ENCODE measurements at places on chromosomes 1 and 21.

DNA sequence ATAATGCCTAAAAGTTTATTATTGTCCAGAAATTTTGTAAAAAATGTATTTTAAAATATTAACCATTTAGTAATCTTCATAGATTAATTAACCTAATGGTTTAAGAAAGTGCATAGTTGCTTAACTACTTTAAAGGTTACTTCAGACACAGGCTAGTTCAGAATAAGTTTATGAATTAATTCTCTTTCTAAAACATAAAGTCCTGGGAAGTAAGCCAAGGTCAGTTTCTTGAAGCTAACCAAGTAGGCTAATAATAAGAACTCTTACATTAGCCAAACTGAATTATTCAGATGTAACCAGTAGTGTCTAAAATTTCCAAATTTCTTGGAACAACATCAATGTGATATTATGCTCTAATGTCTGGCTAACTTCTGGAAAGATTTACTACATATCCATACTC, 790.4 kb downstream of the NCAM2 start:
- no peak for DNase-seq

- no peak for DNase-seq
Observed at GRCh38 chr1:36087233-36088123, 1.2 kb upstream of the ADPRS start.

DNA sequence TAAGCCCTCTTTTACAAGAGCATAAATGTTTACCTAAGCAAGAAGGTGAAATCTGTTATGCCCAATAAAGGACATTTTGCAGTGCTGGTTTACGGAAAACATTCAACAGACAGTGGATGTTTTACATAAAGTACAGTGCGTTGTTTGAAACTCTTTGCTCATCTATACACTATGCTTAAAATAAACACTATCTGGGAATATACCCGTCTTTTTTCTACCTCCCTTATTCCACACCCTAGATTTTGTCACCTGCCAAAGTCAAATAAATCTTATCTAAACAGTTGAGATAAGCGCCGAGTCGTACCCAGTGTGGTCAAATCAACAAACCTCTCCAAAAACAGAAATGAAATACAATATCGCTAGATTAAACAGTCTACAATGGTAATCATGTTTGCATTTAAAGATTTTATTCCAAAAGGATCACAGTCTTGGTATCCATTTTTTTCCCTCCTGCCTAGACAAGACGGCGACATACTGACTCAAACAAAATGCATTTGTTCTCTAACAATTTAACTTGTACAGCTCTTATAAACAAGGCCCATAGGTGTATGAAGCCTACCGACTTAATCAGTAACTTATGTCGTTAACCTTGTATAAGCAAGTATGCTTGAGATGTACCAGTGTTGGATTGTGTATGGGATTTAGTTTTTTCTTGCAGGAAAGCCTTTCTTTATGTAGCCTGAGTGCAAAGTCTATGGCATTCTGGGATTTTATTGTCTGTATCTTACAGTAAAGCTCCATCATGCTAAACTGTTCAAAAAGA, 189.1 kb downstream of the FMN2 start:
- no peak for DNase-seq

GRCh38 chr1:186996816-186997215, 168.1 kb downstream of the PLA2G4A start:
- DNase-seq, result no peak

DNA sequence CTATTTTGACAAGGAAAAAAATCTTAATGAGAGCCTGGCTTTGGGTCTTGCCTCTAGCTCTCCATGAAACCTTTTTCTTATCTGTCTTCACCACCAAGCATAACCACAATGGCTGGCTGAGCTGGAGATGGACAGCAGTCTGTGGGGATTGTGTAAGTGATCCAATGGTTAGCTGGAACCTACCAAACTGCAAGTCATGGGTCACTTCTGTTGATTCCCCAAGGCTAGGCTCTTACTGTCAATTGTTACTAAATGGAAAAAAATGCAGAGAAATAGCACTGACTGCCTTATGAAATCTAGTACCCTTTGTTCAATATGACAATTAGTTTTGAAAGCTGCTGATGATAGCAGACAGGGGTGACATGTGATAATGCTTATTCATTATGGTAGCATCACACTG, 359.0 kb downstream of the ST6GALNAC3 start:
- DNase-seq, result no peak

DNA sequence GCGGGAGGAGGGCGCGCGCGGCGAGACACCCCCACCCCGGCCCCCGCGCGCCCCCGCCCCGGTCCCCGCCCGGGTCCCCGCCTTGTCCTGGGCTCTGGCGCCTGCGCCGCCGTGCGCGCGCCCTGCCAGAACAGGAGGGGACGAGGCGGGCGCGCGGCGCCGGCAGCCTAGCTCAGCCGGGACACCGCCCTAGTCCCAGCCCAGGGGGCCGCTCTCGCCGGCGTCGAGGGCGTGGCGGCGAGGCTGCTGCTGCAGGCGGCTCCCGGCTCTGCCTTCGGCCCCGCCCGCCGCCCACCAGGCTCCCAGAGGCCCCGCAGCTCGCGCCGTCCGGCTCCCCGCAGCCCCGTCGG, at the start of gene RCAN3:
Gene RCAN3 (plus strand): TSS at position 128 of the 350 bp plus-strand sequence. CDS start 11,537 bp downstream, outside the sequence.
- DNase-seq, result peak; percentile 86

DNA sequence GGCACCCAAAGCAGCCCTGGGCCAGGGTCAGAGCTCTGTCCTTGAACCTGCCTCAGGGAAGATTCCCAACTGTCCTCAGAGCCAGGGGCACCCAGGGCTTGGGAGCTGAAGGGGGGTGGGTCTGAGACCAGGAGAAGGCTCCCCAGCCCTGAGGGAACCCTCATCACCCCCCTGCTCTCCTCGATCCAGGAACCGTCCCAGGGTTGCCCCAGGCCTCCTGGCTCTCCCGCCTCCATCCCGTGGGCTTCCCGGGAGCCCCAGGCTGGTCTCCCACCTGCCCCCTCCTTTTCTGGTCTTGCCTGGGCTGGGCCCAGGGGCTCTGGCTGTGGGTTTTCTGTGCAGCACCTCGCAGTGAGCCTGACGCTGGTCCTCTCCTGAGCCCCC, 6.7 kb upstream of the SAMD11 start:
- DNase-seq, result no peak

DNA sequence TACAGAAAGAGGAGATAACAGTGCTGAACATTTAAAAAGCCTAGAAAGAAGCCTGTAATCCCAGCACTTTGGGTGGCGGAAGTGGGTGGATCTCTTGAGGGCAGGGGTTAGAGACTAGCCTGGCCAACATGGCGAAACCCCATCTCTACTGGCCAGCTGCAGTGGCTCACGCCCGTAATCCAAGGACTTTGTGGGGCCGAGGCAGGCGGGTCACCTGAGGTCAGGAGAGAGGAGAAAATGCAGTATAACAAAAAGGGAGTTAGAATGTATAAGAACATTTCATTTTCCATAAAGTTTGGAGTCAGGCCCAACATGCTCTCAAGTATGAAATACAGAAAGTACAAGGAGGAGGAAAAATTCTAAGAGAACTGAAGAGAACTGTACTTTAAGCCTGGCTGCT, 134.5 kb downstream of the SMYD3 start:
- no peak for DNase-seq

DNA sequence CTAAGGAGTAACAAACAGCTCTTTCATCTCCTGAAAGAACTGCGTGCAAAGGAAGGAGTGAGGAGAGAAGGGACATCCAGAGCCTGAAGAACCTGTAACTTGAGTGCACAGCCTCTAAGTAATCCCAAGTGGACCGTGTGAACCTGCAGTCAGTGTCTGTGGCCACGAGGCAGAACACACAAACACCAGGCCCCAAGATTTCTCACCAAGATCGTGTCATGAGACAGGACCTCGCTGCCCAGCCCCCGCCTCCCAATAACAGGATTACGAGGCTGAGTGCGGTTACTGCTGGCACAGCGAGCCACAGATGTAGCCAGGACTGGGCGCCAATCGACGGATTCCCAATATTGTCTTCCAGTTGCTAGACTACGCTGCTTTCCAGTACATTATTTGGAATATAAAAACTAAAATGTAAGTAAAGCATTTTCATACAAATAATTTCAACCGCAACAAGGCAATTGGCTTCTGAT, 101.3 kb upstream of the SLC25A33 start:
- no peak for DNase-seq

- no peak for DNase-seq
Observed at GRCh38 chr21:33339135-33339534, 14.4 kb downstream of the IFNAR1 start.

DNA sequence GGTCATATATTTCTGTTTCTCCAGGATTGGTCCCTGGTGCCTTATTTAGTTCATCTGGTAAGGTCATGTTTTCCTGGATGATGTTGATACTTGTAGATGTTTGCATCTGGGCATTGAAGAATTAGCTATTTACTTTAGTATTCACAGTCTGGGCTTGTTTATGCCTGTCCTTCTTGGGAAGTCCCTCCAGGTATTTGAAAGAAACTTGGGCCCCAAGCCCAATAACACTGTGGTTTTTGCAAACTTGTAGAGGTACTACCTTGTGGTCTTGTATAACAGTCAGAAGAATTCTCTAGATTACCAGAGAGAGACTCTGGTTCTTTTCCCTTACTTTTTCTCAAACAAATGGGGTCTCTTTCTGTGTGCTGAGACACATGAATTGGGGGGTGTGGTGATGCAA, 251.4 kb upstream of the B3GALT2 start:
- peak; percentile 39 for DNase-seq

DNA sequence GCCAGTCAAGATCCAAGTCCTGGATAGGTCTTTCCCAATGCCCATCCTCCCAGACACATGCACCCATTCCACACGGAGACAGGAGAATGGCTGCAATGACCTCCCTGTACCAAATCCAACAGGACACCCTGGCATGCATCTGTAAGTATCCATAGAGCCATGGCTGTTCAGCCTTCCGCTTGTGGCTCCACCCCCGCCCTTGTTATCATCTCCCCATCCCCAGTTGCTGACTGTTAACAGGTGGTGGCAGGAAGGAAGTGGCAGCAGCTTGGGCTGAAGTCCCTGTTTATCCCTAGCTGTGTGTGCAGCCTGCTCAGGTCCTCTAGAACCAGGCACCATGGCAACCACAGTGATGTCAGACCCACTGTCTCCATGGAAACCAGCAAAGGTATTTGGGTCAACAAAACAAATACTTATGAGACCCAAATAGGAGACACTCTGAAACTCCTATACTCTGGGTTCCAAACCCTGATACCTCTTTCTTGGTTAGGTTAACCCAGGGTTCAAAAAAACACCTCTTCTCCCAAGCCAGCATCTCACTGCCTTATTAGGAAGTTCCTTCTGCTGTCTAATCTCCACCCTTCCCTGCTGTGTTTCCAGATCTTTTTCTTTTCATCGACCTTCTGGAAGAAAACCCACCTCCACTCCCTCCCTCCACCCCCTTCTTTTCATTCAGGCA, 721 bp downstream of the PBXIP1 start:
- peak; percentile 99 for DNase-seq

GRCh38 chr1:31937300-31938183, 626 bp downstream of the PTP4A2 start:
- DNase-seq, result peak; percentile 88

GRCh38 chr1:58926152-58926551, 142.3 kb upstream of the JUN start:
- no peak for DNase-seq

DNA sequence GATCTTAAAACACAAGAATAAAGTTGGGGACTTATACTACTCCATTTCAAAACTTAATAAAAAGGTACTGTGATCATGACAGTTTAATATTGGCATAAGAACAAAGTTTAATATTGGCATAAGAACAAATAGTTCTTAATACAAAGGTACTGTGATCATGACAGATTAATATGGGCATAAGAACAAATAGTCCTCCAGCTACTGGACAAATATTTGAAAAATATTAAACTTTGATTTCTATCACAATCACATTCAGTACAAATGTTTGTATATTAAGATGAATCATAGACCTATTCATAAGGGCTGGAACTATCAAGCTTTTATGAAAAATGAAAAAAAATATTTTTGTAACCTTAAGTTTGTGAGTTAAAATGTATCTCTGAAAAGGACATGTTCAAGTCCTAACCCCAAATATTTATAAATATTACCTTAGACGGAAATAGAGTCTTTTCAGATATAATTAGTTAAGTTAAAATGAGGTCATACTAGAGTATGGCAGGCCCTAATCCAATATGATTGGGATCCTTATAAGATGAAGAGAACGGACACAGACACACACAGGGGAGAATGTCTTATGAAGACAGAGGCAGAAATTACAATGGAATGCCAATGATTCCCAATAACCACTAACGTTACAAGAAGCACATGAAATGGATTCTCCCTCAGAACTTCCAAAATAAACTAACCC, 79.1 kb upstream of the RGS1 start:
- no peak for DNase-seq

- DNase-seq, result no peak
Observed at GRCh38 chr21:34885125-34885524, 164.0 kb downstream of the RUNX1 start.

DNA sequence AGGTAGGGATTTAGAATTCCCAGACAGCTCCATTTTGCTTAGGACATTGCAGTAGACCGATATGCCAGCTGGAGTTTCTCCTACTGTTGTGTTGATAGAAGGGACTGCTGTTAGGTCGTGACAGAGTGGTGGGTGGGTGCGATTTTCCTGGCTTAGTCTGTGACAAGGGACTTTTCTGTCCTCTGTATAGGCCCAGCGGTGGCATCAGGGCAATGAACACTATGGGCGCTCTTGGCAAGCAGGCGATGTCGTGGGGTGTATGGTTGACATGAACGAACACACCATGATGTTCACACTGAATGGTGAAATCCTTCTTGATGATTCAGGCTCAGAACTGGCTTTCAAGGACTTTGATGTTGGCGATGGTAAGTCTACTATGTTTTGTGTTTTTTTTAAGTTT, 321.8 kb downstream of the ZP4 start:
- DNase-seq, result no peak

DNA sequence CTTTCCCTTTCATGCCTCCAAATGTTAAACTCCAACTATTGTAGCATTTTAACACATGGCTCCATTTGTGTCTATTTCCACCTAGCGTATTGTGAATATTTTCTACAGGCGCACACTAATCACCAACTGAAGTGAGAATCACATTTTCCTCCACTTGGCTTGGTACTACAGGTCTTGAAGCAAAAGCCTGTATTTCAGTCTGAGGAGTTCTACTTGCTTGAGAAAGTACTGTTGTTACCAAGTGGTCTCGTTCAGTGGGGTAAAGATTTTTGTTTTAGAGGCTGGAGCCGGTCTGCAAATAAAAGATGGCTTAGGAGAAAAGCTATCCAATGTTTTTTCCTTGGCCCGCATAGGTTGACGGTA, 550 bp upstream of the PTBP2 start:
- DNase-seq, result no peak

DNA sequence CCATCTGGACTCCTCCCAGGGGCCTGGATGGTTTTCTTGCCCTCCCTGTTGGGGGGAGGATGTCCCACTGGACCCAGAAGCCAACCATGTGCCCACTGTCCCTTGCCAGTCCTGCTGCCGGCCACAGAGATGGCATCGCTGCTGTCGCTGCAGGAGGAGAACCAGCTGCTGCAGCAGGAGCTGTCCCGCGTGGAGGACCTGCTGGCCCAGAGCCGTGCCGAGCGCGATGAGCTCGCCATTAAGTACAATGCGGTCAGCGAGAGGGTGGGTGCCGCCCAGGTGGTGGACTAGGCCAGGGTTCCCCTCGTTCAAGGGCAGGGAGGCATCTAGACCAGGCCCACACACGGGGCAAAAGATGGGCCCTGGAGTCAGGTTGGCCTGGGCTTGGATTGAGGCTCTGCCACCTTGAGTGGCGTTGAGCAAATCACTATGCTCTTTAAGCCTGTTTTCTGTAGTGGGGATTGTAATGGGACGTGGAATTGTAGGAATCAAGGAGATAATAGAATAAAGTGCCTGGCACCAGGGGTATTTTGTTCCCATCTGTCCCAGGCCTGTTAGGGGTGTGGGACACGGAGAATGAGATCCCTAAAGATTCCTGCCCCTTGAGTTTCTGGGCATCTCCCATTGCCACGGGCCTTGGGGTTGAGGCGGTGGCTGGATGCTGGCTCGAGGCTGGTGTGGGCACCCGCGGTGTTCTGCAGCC, 2.6 kb downstream of the CROCC start:
- DNase-seq, result no peak

- DNase-seq, result no peak
Observed at GRCh38 chr21:36478207-36478701, 1.7 kb downstream of the CLDN14 start.
